ENCODE measurements at places on chromosomes 12 and 14. TPM values are rescaled to one million over a fixed set of nuclear protein-coding genes. Genes with fewer than 3 reads are reported as not detected.
A peak's percentile ranks its signal among the peaks of the same experiment; 100 is the strongest.

GRCh38 chr14:50397390-50398188 is 908 bp upstream of the CDKL1 start:
- peak; percentile 2 for DNase-seq

- no peak for DNase-seq
Observed at GRCh38 chr12:126905752-126906151, 1361.2 kb upstream of the TMEM132C start.

- DNase-seq, result no peak
Observed at GRCh38 chr12:80847575-80847974, 90.2 kb downstream of the LIN7A start.

Gene PRB2
- not detected for total RNA-seq

Gene DDX47
- 69.3 TPM for total RNA-seq
